ENCODE measurements at places on chromosomes 5 and 9. TPM values are rescaled to one million over a fixed set of nuclear protein-coding genes. Genes with fewer than 3 reads are reported as not detected.

The ANKRD34B gene
- total RNA-seq, result not detected

The SHC3 gene
- 0.89 TPM for total RNA-seq

The CYLC2 gene
- total RNA-seq, result not detected

The IL11RA gene
- 26.2 TPM for total RNA-seq

The APC gene
- 20.0 TPM for total RNA-seq

The PCDHGB5 gene
- 4.2 TPM for total RNA-seq

The PCDHB16 gene
- total RNA-seq, result 1.2 TPM

The SLC6A3 gene
- not detected for total RNA-seq

The INSL6 gene
- not detected for total RNA-seq

- no peak overlapping the region for H3K27ac ChIP-seq
- H3K36me3 ChIP-seq, result no peaks in the 10 kb centered on the region
- H3K4me3 ChIP-seq, result no peak overlapping the region
- no peak for DNase-seq
- H3K4me1 ChIP-seq, result peaks cover 29% of the 10 kb centered on the region
- no peaks in the 10 kb centered on the region for H3K27me3 ChIP-seq
These were observed 171.8 kb upstream of the TNC start for GRCh38 chr9:115289757-115290208.

- no peak for DNase-seq
- H3K27me3 ChIP-seq, result no peaks in the 10 kb centered on the region
- H3K4me3 ChIP-seq, result peak within 1 kb of the TSS; percentile 82
- no peaks in the 10 kb centered on the region for H3K36me3 ChIP-seq
- H3K27ac ChIP-seq, result peak within 1 kb of the TSS; percentile 100
- H3K4me1 ChIP-seq, result peaks cover 66% of the 10 kb centered on the region
These were observed at the start of gene GNAQ for GRCh38 chr9:78031444-78031892. GNAQ (minus strand) TSS chr9:78031811; CDS start chr9:78031235, 576 bp downstream.

- H3K4me3 ChIP-seq, result no peak overlapping the region
- peaks cover 16% of the 10 kb centered on the region for H3K4me1 ChIP-seq
- no peaks in the 10 kb centered on the region for H3K36me3 ChIP-seq
- no peak for DNase-seq
These were observed 162.4 kb upstream of the PIK3R1 start for GRCh38 chr5:68053202-68053601.

- no peaks in the 10 kb centered on the region for H3K27me3 ChIP-seq
- DNase-seq, result no peak
These were observed 5.9 kb upstream of the FAM13B start for GRCh38 chr5:138038826-138039225.

GRCh38 chr5:136200761-136201160 is 7.8 kb upstream of the SMIM32 start:
- H3K27me3 ChIP-seq, result peaks cover 42% of the 10 kb centered on the region
- DNase-seq, result no peak
- peaks cover 5% of the 10 kb centered on the region for H3K4me1 ChIP-seq
- H3K4me3 ChIP-seq, result no peak overlapping the region
- no peak overlapping the region for H3K27ac ChIP-seq

- peaks cover 28% of the 10 kb centered on the region for H3K4me1 ChIP-seq
- no peaks in the 10 kb centered on the region for H3K27me3 ChIP-seq
- no peak for DNase-seq
- H3K27ac ChIP-seq, result peak overlapping the region; percentile 65
- H3K4me3 ChIP-seq, result no peak overlapping the region
- no peaks in the 10 kb centered on the region for H3K36me3 ChIP-seq
These were observed 185.3 kb downstream of the PCSK1 start for GRCh38 chr5:96247708-96248107.

- peak overlapping the region; percentile 97 for H3K27ac ChIP-seq
- H3K4me3 ChIP-seq, result peak overlapping the region; percentile 97
- no peaks in the 10 kb centered on the region for H3K27me3 ChIP-seq
- DNase-seq, result peak; percentile 53
These were observed 478 bp downstream of the RAB14 start for GRCh38 chr9:121201045-121201737.

- no peak for DNase-seq
- H3K4me1 ChIP-seq, result no peaks in the 10 kb centered on the region
- peaks cover 13% of the 10 kb centered on the region for H3K36me3 ChIP-seq
- H3K4me3 ChIP-seq, result no peak overlapping the region
- H3K27me3 ChIP-seq, result no peaks in the 10 kb centered on the region
These were observed 319.5 kb downstream of the ARHGEF28 start for GRCh38 chr5:73945505-73945904.

DNA sequence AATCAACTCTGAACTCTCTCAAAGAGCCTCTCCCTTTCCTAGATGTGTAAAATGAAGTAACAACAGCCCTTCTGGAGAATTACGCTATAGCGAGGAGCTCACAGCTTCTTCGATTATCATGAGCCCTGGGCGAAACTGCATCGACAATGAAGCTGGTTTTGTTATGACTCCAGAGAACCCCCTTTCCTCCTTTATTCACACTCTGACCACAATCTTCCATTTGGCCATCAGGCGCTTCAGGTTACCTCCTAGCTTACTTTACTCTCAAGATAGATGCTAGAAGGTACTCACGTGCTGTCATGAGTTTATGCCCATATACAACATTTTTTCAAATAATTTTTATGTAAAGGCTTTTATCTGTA is 362.7 kb upstream of the RFX3 start:
- H3K4me3 ChIP-seq, result no peak overlapping the region
- no peaks in the 10 kb centered on the region for H3K27me3 ChIP-seq
- H3K27ac ChIP-seq, result no peak overlapping the region
- peaks cover 5% of the 10 kb centered on the region for H3K36me3 ChIP-seq
- no peak for DNase-seq
- H3K4me1 ChIP-seq, result no peaks in the 10 kb centered on the region

DNA sequence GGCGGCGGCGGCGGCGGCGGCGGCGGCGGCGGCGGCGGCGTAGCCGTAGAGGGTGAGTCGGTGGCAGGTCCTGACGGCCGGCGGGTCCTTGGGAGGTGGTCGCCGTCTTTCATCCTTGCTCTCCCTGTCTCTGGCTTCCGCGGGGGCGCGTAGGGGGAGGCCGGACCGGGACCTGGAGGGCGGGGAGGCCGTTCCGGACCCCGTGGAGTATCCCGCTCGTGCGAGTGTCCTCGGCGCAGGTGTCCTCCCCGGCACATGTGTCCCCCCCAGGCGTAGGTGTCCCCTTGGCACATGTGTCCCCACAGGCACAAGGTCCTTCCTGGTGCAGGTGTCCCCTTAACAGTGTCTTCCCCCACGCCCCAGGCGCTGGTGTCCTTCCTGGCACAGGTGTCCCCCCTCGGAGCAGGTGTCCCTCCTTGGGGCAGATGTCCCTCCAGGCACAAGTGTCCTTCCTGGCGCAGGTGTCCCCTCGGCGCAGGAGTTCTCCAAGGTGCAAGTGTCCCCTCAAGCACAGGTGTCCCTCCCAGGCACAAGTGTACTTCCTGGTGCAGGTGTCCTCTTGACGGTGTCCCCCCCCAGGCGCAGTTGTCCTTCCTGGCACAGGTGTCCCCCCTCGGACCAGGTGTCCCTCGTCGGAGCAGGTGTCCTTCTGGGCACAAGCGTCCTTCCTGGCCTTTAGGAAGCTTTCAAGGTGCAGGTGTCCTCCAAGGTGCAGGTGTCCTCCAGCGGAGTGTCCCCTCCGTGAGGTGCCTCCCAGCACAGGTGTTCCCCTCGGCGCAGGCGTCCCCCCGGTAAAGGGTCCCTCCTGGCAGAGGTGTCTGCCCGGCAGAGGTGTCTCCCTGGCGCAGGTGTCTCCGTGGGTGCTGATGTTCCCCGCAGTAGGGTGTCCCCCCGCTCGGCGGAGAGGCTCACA is 519 bp downstream of the EXOC3 start:
- peaks cover 27% of the 10 kb centered on the region for H3K4me1 ChIP-seq
- no peaks in the 10 kb centered on the region for H3K27me3 ChIP-seq
- H3K4me3 ChIP-seq, result peak overlapping the region; percentile 75
- peaks cover 23% of the 10 kb centered on the region for H3K36me3 ChIP-seq
- DNase-seq, result no peak

GRCh38 chr9:121233906-121234831 is 32.5 kb upstream of the RAB14 start:
- no peak for DNase-seq
- no peaks in the 10 kb centered on the region for H3K27me3 ChIP-seq
- no peaks in the 10 kb centered on the region for H3K36me3 ChIP-seq
- H3K27ac ChIP-seq, result no peak overlapping the region

GRCh38 chr9:100277166-100277979 is 75.4 kb downstream of the TEX10 start:
- no peak overlapping the region for H3K4me3 ChIP-seq
- H3K27ac ChIP-seq, result no peak overlapping the region
- no peaks in the 10 kb centered on the region for H3K27me3 ChIP-seq
- peaks cover 3% of the 10 kb centered on the region for H3K36me3 ChIP-seq

- H3K27ac ChIP-seq, result no peak overlapping the region
- no peak for DNase-seq
- no peaks in the 10 kb centered on the region for H3K4me1 ChIP-seq
- H3K36me3 ChIP-seq, result no peaks in the 10 kb centered on the region
- H3K27me3 ChIP-seq, result no peaks in the 10 kb centered on the region
These were observed 2156.9 kb upstream of the C9orf72 start for GRCh38 chr9:29730163-29730562.

DNA sequence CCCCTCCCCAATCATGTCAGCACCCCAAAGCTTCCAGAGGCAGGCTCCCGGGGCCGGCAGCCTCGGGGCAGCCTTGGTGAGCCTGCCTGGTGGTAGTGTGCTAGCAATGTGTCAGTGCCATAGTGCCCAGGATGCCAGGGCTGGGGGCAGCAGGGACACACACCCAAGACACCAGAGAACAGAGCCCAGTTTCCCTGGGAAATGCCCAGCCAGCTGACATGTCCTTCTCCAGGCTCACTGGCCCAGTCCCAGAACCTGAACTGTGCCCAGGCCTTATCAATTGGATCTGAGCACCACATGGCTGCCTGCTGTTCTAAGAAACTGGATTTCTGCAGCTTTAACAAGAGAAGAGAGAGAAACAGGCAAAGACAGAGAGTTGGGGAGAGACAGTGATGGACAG is 74.9 kb upstream of the LRRTM2 start:
- H3K27ac ChIP-seq, result no peak overlapping the region
- H3K4me1 ChIP-seq, result peaks cover 65% of the 10 kb centered on the region
- DNase-seq, result no peak
- H3K27me3 ChIP-seq, result no peaks in the 10 kb centered on the region
- peaks cover 33% of the 10 kb centered on the region for H3K36me3 ChIP-seq

GRCh38 chr5:143437666-143438273 is 34.3 kb upstream of the NR3C1 start:
- H3K4me3 ChIP-seq, result no peak overlapping the region
- no peak for DNase-seq
- H3K27ac ChIP-seq, result no peak overlapping the region

DNA sequence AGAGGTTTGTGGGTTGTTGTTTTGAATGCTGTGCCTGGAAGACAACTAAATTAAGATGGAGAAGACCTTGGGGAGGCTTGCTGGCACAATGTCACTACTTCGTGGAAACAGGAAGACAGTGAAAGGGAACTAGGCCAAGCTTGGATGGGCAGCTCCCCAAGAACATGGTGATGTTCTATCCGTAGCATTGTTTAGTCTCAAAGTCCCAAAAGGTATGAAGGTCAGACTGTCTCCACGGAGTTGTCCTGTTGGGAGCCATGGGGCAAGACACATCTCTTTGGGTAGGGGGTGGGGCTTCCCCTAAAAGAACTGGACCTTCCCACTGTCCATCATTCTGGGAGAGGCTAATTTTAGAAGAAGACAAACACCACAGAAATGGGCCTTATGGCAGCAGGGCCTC is 140.5 kb downstream of the ENTREP1 start:
- peak; percentile 58 for DNase-seq
- H3K27me3 ChIP-seq, result no peaks in the 10 kb centered on the region
- H3K36me3 ChIP-seq, result no peaks in the 10 kb centered on the region
- H3K4me3 ChIP-seq, result no peak overlapping the region
- H3K27ac ChIP-seq, result no peak overlapping the region
- H3K4me1 ChIP-seq, result peaks cover 7% of the 10 kb centered on the region

DNA sequence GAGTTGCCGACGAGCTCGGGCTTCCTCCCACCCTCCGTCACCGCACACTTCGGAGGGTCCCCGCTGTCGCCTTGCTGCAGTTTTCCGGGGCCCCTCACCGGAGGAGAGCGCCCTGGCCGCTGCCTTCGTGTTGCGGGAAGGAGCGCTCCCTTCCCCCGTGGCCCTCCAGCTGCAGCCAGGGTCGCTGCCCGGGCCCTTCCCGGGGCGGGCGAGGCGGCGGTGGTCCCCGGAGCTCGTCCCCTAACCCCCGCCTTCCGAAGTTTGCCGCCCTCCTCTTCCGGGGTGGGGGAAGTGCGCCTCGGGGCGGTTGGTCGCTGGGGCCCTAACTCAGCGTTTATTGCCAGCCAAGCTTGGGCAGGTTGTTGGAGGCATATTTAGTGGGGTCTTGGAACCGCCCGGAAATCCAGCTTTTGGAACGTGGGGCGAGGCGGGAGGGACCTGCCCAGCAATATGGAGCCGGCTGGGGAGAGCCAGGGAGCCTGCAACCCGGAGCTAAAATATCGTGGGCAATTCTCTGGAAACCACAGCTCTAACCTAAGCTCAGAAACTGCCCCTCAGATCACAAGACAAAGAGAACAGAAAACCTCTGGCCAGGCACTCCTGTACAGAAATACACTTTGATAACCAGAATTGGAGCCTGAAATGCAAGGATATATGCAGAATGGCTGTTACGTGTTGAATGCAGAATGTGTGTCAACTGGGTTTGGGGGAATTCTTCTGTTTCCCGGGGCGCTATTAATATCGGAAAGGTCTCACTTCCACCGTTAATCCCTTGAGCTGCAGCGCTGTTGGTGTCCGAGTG is 890 bp downstream of the PIK3R1 start:
- peaks cover 36% of the 10 kb centered on the region for H3K4me1 ChIP-seq
- H3K36me3 ChIP-seq, result peaks cover 7% of the 10 kb centered on the region
- H3K27me3 ChIP-seq, result no peaks in the 10 kb centered on the region
- DNase-seq, result peak; percentile 83
- peak overlapping the region; percentile 98 for H3K27ac ChIP-seq

GRCh38 chr5:122770477-122770876 is 4.4 kb upstream of the SNX2 start:
- no peaks in the 10 kb centered on the region for H3K27me3 ChIP-seq
- no peak for DNase-seq
- H3K36me3 ChIP-seq, result no peaks in the 10 kb centered on the region
- no peaks in the 10 kb centered on the region for H3K4me1 ChIP-seq
- H3K4me3 ChIP-seq, result no peak overlapping the region

DNA sequence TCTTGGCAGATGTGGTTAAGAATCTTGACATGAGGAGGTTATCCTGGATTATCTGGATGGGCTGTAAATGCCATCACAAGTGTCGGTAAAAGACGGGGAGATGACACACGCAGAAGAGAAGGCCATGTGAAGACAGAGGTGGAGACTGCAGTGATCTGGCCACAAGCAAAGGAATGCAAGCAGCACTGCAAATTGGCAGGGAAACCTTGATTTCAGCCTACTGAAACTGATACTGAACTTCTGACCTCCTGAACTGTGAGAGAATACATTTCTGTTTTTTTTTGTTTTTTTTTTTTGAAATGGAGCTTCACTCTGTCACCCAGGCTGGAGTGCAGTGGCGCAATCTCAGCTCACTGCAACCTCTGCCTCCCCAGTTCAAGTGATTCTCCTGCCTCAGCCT is 92.4 kb upstream of the NFIL3 start:
- no peaks in the 10 kb centered on the region for H3K4me1 ChIP-seq
- H3K4me3 ChIP-seq, result no peak overlapping the region
- H3K27me3 ChIP-seq, result no peaks in the 10 kb centered on the region

Data from stomach (tissue), 19 donors.